ENCODE measurements at places on chromosomes 6 and 20.
A peak's percentile ranks its signal among the peaks of the same experiment; 100 is the strongest.

- DNase-seq = no peak
Measured at GRCh38 chr6:105747823-105748405, 338.2 kb upstream of the PRDM1 start.

DNA sequence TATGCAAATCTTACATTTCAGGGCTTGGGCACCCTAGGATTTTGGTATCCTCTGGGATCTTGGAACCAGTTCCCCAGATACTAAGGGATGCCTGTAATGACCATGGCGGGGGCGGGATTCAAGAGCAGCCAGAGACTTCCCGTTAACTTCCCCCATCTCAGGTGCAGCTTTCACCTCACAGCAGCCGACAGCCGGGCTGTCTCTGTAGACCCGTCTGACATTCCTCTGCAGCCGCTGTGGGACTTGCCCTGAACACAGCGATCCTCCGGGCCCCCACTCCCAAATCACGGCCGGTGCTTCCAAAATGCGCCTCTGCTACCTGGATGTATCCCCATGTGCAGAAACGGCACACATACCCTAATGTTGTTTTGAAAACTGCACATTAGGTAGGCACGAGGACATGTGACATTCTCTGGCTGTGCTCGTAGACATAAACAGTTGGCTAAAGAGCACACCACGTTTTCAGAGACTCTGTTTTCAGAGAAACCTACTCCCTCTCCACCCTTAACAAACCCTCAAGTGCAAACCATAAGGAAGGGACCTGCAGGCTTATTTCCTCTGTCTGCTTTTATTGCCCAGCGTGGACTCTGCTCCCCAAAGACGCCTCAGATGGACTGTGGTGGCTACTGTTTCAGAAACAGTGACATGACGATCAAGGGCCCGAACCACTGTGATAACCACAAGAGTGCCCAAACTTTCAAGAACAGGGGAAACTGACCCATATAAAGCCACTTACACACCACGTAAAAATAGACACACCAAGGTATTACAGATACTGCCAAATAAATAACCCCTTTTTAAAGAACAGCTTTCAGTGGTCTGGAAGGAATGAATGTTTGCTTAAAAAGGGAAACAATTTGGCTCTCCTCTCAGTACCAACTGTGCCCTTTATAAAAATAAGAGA is 72.9 kb upstream of the FOXC1 start:
- no peak for DNase-seq

DNA sequence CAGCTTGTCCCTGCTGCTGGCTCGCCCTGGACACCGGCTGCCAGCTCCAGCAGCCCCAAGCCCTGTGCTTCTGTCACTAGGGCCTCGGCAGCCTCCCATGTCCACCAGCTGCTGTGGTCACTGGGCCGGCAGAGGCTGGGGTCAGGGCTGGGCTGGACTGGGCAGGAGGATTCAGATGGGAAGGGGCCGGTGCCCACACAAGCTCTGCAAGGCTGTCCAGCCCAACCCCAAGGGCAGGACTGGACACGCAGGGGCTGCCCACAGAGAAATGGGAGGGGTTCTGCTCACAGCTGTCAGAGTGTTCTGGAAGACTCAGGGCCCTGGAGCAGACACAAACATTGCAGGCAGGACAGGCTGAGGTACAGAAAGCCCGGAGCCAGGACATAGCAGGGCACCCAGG is 65.6 kb downstream of the ADNP start:
- no peak for DNase-seq

DNA sequence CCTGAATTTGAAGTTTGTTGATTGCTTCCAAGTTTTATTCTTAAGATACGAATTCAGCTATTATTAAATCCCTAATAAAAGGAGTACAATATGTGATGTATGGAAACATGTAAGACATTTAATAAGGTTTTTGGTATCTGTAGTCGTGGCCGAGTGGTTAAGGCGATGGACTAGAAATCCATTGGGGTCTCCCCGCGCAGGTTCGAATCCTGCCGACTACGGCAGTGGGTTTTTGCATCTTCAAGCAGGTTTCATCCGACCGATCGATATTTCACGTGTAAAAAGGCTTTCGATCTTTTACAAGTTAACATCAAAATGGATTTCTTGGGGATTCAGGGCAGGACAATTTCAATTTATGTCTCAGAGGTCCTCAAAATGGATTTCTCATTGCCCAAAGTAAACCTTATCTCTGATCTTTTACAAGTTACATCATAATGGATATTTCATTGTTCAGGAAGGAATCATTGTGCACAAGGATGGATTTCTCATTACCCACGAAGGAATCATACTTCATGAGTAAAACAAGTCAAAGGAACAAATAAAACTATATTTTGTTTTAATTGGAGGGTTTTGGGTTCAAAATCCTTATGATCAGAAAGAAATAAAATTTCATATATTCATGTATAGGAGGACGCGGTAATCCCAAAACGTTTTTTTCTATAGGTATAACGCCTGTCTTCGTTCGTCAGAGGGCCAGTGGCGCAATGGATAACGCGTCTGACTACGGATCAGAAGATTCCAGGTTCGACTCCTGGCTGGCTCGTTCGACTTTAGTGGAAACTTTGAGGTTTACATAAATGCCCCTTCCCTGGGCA is 37.3 kb upstream of the BTN3A2 start:
- peak; percentile 49 for DNase-seq

- DNase-seq = no peak
Measured at GRCh38 chr6:72863131-72863530, 241.3 kb downstream of the KCNQ5 start.

DNA sequence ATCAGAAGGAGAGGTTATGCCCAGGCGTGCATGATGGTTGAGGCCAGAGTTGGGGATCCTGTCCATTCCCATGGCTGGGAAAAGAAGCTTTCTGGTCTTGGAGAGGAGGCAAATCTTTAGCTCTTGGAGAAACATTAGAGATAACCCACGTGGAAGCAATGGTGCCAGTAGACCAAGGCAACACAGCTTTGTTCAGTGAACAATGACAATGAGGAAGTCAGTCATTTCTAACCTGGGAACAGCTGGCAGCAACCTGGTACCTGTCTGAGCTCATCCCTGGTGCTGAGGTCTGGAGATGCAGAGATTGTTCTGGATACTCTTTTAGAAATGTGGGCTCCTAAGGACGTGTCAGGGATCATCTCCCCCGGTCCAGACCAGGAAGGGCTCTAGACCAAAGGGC is 76.7 kb upstream of the PAX1 start:
- no peak for DNase-seq

- DNase-seq = no peak
Measured at GRCh38 chr6:170281331-170282292, 9.3 kb downstream of the DLL1 start.

DNA sequence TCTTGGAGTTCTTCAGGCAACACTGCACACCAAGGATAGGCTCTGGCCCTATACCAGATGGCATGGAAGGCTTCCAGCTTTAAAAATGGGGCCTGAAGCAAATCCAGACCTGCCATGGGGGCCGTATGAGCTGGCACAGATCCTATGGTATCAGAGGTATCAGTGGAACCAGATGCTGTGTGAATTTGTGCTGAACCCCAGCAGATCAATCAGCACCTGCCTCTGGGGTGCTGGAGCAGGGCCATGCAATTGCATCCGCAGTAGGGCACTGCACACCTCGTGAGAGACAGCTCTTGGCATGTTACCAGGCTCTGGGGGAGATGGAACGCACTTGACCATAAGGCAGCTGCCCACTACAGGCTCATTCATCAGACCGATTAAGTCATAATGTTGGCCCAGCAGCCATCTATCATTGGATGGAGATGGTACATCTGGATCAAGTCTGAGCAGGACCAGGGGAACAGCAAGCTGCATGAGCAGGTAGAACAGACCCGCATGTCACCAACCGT is 221.5 kb downstream of the MYLK4 start:
- DNase-seq = no peak

DNA sequence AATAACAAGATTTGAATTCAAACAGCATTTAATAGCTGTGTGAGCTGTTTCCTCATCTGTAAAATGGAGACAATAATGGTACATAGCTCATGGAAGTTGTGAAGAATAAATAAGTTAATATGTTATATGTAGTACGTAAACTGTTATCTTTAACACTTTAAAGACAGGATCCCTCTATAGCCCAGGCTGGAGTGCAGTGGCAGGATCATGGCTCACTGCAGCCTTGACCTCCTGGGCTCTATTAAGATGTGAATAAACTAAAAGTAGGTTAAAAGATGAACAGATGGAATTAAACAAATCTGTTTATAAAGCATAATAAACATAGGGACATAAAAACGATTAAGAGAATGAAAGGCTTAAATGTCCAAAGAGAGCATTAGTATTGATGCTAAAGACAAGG is 3.0 kb downstream of the AMD1 start:
- DNase-seq = no peak

GRCh38 chr20:14657266-14658005 is 320.0 kb upstream of the FLRT3 start:
- DNase-seq = no peak

- DNase-seq = no peak
Measured at GRCh38 chr6:166579237-166579850, 7.1 kb downstream of the RAMACL start.

- no peak for DNase-seq
Measured at GRCh38 chr20:39524371-39524911, 562.3 kb downstream of the DHX35 start.

DNA sequence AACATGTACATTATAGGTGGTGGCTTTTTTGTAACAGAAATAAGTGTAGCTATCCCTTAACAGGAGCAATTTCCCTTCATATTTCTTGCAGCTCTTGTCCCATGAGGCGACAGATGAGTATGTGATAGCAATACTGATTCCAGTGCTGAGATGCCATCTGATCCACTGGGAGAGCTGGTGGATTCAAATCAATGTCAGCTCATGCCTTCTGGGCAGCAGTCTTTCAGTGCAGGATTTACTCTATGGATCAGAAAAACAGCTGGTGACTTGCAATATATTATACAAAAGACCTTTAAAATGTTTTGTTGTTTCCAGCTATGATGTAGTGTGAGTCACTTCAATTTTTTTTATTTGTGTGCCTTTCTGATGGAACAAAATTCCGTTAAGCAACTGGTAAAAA is 259.9 kb upstream of the SASH1 start:
- DNase-seq = no peak

- DNase-seq = no peak
Measured at GRCh38 chr20:47970282-47970903, 185.1 kb upstream of the SULF2 start.

- peak; percentile 24 for DNase-seq
Measured at GRCh38 chr6:26556263-26557070, 18.3 kb downstream of the HMGN4 start.

- DNase-seq = no peak
Measured at GRCh38 chr6:106525107-106525881, 104.0 kb downstream of the RTN4IP1 start.

GRCh38 chr6:34182751-34183531 is 37.1 kb upstream of the GRM4 start:
- peak; percentile 59 for DNase-seq

DNA sequence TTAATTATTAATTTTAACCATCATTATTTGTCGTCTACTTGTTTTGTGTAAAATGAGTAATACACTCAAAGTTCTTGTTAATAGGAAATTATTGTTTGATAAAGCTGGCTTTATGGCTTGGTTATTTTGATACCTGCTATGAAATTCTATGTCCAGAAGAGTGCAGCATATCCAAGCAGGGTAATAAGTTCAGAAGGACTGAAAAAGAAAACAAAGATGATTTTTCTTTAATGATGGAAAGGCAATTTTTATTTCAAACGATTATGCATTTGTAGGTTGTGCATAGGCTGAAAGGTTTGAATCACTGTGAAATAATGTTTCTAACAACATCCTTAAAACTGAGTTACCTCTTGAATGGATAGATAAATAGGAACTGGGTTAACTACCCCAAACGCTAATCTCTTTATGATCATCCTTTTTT is 1.4 kb upstream of the MAN1A1 start:
- no peak for DNase-seq

GRCh38 chr6:35320031-35320410 is 22.3 kb upstream of the PPARD start:
- no peak for DNase-seq

DNA sequence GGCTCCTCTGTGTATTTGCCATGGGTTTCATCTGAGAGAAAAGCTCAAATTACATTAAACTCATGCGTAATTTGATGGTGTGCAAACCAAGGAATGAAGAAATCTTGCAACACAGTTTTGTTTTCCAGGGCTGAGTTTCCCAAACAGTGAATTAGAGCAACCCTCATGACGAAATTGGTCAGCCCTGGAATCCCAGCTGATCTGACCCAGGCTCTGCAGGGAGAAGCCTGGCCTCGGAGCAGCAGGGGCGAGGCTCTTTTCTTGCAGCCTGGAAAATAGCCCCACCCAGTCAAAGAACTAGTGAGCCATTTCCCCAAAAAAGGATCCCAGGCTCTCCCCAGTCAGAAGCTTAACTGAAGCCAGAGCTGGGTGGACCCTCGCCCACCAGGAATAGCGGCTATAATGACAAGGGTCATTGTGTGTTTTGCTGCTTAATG is 107.3 kb upstream of the SNX9 start:
- DNase-seq = no peak

- DNase-seq = no peak
Measured at GRCh38 chr6:41170547-41171160, 7.7 kb upstream of the TREM2 start.

GRCh38 chr6:27178407-27178730 is 69.1 kb upstream of the PRSS16 start:
- DNase-seq = no peak

DNA sequence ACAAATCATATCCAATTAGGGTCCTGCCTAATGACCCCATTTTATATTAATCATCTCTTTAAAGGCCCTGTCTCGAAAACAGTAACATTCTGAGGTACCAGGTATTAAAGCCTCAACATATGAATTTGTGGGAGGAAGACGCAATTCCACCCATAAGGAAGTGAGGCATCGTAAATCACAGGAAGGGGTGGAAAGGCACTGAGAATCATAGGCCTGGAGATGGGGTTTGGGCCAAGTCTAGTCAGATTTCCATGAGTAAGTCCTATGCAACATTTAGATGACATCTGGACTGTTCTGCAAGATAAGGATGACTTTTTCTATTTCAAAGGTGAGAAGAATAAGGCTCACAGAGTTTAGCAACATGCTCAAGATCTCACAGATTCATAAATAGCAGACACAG is 534.0 kb downstream of the KHDRBS2 start:
- no peak for DNase-seq

GRCh38 chr6:137951064-137951597 is 84.1 kb downstream of the TNFAIP3 start:
- no peak for DNase-seq

- no peak for DNase-seq
Measured at GRCh38 chr20:41425180-41425884, 58.7 kb upstream of the EMILIN3 start.

DNA sequence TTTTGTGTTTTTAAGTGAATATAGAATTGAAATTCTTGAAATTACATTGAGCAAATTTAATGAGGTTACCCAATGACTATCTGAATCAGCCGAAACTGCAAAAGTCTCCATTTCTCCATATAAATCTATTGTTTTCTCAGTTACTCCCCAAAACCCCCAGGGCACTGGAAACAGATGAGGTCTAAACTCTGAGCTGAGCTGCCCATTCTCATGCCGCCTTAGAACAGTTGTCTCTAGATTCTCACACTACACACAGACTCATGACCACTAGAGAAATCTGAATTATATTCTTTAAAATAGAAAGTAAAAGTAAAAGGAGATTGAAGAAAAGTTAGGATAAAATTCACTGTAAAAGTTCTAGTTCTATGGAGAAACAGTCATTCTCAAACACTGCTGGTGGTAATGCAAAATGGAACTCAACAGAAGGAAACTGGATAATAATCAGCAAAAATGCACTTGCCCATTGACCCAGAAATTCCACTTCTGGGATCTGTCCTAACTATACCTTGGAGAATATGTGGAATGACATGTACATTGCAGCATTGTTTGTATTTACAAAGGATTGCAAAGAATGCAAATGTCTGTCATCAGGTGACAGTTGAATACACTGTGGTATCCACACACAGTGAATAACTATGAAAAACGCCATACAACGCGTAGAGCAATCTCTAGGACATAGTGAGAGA is 125.5 kb downstream of the IPCEF1 start:
- DNase-seq = no peak

Data from activated CD4-positive, alpha-beta T cell treated with anti-CD3 and anti-CD28 coated beads, Interleukin-2, amount 50 U/mL, for 4 hours (primary cell).